ENCODE measurements at places on chromosomes 3 and 15. TPM values are rescaled to one million over a fixed set of nuclear protein-coding genes. Genes with fewer than 3 reads are reported as not detected.

Gene ZMYND10
- polyA plus RNA-seq = 1.4 TPM

Gene GBE1
- polyA plus RNA-seq = 10.0 TPM

Gene GABRA5
- polyA plus RNA-seq = not detected

Gene GP5
- 0.18 TPM for polyA plus RNA-seq

Gene ALDH1A2
- polyA plus RNA-seq = 18.5 TPM

Gene NR1I2
- polyA plus RNA-seq = 0.43 TPM

Gene CLDN18
- polyA plus RNA-seq = 0.44 TPM

Gene CATSPER2
- 2.5 TPM for polyA plus RNA-seq

Gene FBXW12
- 0.14 TPM for polyA plus RNA-seq

- no peak for DNase-seq
Measured at GRCh38 chr3:52614689-52615088, 71.0 kb downstream of the PBRM1 start.

DNA sequence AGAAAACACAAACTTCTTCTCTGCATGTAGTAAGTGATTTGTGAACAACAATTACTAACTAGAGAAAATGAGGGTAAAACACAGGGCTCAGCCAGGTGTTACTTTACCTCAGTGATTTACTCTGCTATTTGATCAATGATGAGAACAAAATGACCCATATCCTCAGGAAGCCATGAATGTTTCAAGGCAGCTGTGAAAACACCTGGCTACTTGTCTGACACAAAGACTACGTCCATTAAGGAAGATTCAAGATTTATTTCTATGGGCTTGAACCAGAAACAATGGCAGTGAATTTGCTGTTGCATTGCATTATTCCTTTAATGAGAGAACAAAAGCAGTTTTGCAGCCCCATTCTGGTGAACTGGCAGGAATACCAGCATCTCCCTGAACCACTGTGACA, 374.6 kb upstream of the ARL6 start:
- no peak for DNase-seq

DNA sequence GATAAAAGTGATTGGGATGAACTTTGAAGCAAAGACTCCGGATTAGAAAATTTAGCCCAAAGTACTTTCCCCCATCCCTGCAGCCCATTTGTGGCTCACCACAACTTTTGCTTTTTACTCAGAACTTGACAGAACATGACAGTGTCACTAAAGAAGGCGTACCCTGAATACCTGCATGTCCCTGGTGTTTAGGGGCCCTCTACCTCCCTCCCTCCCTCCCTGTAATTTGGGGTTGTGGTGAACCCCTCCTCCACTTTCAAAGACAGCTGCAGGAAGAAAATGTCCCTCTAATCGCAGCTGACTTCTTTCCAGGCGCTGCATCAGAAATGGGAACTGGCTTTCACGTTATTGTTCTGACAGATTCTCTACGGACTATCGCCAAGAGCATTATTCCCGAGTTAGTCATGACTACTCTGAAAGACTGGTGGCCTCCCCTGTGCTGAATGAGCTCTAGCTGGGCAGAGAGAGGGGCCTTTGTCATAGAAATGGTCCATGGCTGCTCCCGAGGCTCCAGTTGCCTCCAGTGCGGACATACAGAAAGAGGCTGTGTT, 93.2 kb upstream of the ARHGEF3 start:
- no peak for DNase-seq

- DNase-seq = no peak
Measured at GRCh38 chr3:72033666-72034428, 248.9 kb upstream of the PROK2 start.

DNA sequence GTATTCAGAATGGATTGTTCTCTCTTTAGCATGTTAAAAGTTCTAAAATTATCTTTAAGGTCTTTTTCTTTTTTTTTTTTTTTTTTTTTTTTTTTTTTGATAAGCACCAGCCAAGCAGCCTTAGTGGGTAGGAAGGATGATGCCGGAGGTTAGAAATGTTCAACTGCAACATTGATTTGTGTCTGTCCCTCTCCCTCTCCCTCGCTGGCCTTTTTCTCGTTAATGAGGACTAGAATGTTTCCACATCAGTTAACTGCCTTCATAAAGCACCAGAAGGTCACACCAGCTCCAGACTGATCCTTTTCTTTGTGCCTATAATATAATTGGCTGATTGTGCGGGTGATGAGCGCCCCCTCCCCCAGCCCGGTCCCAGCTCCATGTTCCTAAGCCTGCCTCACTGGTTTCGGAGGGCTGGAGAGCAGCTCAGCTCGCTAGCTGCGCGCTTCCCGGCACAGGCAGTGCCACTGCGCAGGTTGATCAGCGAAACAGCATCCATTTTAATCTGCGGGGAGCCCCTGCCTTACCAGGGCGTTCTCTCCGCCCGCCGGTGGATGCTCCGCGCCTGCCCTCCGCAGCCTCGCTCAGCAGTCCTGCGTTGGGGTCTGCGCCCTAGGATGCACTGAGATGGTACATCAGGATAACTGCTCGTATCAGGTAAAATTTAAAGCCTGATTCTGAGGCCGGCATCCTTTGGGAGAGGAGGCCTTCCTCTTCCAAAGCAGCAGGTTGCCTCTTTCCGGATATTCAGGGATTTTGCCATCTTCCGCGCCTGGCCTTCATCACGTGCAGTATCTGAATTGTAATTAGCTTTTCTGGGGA, 148.9 kb upstream of the IL12A start:
- no peak for DNase-seq

- DNase-seq = no peak
Measured at GRCh38 chr15:51114437-51115119, 19.9 kb upstream of the TNFAIP8L3 start.

- DNase-seq = no peak
Measured at GRCh38 chr3:2375376-2375775, 276.7 kb downstream of the CNTN4 start.

DNA sequence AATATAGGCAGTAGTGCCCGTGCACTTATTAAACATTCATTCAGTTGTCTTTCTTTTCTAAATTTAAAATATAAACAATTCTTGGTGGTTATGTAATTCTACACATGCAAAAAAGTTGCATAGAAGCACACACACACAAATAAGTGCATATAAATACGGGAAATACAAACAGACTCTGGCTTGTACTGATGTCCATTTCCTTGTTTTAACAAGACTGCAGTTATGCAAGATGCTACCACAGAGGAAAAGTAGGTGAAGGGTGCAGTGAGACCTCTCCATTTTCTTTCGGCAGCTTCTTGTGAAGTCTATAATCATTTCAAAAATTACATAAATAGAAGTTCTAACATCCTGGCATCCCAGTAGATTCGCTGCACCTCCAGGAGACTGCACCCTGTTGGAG, 130.6 kb upstream of the BCL6 start:
- no peak for DNase-seq

GRCh38 chr3:60140160-60140559, 1090.3 kb upstream of the CFAP20DC start:
- no peak for DNase-seq

- no peak for DNase-seq
Measured at GRCh38 chr3:64163019-64163754, 62.1 kb downstream of the PRICKLE2 start.

GRCh38 chr3:119597548-119598288, at the start of gene PLA1A:
TSS of gene PLA1A (plus strand) at chr3:119597885. CDS start at chr3:119597914, 29 bp downstream.
- DNase-seq = no peak

GRCh38 chr3:5022966-5023776, 43.9 kb downstream of the BHLHE40 start:
- no peak for DNase-seq

GRCh38 chr3:128266453-128266852, 113.2 kb downstream of the EEFSEC start:
- no peak for DNase-seq

DNA sequence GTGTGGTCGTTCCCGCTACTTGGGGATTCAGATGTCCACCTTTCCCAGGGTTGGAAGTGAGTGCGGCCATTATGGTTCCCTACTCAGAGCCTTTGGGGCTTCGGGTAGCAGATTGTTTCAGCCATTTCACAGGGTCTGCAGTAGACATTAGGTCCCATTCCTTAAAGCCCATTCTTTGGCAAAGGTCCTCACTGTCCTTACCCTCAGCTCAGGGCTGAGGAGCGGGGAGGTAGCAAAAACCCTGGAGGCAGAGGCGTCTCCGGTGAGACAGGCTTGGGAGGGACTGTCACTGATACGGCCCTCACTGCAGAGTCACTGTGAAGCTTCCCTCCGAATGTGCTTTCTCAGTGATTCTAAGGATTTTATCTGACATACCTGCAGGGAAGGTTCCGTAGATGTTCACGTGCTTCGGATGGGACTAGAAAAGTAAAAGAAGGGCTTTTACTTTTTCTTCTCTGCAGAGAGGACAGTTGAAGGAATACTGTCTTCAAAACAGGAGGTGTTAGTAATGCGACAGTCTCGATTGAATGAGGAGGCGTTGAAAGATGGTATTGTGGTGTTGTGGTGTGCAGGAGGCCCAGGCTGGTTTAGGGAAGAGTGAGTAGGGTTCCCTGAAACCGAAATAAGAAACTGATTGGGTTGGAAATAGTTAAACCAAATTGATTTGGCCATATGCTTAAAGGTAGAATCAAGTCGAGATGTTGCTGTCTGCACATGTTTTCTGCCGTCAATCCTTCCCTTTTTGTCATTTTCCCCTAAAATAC, 630 bp downstream of the ATP6V1A start:
- DNase-seq = no peak

DNA sequence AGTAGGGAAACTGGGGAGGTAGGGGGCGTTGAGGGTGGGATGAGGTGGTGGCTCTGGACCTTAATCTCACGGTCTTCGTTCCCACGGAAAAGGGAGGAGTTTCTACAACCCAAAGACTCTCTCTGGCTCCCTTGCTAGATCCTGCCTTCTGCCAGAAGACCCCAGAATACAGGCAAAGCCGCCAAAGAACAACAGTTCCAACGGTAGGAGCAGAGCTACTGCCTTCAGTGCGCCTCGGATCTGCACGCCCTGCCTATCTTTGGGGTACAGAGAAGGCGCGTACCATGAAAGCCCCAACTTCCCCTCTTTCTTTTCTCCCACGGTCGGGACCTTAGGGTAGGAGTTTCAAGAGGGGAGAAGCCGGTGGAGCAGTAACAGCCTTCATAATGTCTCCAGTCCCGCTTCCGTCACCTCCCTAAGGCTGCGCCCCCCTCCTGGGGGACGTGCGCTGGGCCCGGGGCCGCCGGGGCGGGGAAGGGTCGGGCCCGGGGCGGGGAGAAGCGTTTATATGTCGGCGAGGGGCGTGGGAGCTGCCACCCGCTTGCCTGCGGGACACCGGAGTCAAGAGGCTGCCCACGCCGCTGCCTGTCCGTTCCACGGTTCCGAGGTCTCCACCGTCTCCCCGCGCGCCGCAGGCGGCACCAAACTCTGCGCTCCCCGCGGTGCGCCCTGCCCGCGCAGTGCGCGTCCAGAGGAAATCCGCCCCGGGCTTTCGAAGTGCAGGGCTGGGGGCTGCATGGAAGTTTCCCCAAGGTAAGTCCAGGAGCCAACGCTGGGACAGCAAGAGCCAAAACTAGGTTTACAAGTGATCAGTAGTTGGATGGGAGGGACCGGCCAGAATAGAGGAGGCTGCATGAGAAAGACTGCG, at the start of gene COL6A6:
Gene COL6A6, plus strand, starts transcription at position 533 of the 868 bp plus-strand sequence. CDS start 43,188 bp downstream, outside the sequence.
- DNase-seq = peak; percentile 53

DNA sequence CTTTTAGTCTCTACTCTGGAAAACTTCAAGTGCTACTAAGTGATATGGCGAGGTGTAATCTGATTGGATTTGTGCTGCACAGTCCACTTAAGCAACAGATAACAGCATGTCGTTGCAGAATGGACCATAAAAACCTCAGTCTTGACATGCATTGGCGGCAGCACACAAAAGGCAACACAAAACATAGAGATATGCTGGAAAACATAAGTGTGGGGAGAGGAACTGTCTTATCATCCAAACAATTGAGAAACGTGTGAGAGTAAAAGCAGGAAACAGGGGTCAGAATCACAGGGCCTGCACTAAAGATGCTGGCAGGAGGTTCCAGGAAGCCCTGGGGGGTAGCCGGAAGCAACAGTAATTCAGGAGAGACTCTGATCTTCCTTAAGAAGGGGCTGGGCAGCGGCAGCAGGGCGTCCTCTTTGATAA, 82.1 kb downstream of the CGNL1 start:
- DNase-seq = no peak

GRCh38 chr3:52678265-52679198, 7.2 kb downstream of the PBRM1 start:
- no peak for DNase-seq

GRCh38 chr15:27563765-27564370, 535.2 kb downstream of the OCA2 start:
- DNase-seq = no peak

DNA sequence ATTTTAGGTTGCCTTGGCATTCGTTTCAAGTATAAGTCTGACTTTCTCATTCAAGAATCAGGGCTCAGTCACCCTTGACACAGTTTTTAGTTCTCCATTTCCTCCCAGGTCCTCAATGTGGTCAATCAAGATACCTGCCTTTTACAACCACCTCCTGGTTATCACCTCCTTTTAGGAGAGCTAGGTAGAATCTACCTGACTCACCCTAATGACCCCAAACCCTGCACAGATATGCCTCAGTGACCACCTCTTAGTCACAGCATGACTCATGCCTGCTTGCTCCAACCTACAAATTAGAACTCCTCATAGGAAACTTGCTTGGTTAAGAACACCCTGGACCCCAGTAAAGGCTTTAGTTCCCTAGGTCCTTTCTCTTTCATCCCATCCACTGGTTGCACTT, 22.5 kb downstream of the DMXL2 start:
- DNase-seq = no peak

- no peak for DNase-seq
Measured at GRCh38 chr3:129645286-129645685, 38.8 kb upstream of the PLXND1 start.

- no peak for DNase-seq
Measured at GRCh38 chr3:8853081-8853480, 83.7 kb upstream of the OXTR start.

DNA sequence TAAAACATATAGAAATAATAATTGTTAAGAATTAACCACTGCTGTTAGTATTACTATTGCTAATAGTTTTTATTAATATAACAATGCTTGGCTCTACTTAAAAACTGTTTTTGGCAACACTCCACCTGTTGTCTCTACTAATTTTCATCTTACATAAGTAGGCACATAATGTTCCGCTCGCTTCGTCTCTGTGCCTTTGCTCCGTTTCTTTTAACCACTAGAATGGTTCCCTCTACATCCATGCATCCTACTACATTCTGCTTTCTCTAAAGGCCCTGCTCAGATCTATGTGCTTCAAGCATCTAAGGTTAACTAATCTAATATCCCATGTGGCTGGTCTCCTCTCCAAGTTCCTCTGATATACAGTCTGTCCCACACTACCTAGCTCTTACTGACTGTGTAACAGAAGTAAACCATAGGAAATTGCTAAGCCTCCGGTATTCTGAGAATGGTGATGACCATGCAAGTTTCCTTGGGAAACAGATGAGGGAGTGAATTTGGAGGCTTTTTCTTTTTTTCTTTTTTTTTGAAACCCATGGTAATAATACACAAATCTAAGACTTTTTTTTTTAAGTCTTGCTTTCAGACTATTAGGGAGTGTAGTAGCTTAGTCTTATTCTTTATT, 138.3 kb downstream of the P3H2 start:
- no peak for DNase-seq

DNA sequence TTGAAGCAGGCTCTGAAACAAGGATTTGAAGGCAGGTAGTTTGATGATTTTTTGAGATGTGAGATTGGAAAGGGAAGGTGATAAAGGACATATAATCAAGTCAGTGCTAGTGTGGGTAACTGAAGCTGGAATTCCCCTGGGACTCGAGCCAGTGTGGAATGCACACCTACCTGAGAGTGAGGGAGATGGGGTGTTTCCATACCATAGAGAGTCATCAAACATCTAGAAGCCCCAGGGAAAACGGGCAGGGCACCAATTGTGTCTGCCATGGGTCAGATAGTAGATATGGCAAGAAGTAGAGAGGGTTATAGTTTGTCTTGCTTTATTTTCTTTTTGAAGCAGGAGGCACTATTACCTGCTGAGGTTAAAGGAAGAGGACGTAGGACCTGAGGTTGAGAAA, 120.0 kb downstream of the SSR3 start:
- no peak for DNase-seq
